ENCODE measurements at places on chromosomes 7 and 10.

GRCh38 chr7:130009848-130010688, 41.1 kb downstream of the ZC3HC1 start:
- DNase-seq, result no peak

- no peak for DNase-seq
Observed at GRCh38 chr10:69562731-69563254, 10.4 kb downstream of the NEUROG3 start.

- DNase-seq, result no peak
Observed at GRCh38 chr10:21368022-21368582, 157.4 kb downstream of the SKIDA1 start.

DNA sequence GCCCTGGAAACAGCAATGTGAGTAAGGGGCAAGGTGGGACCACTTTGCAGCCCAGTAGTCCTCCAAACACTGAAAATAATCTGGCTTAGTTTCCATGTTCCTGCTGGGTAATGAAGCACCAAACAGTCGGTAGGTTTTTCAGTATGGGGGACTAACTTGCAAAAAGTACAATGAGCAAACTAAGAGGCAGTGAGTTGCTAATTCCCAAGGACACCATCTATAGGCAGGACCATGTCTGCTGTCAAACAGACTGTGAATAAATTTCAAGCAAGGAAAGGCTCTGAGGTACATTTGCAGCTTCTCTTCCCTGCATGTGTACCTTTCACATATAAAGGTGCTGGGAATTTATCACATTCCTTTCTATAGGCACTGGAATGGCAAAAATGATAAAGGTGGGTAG, 327.7 kb downstream of the GPR158 start:
- DNase-seq, result no peak

DNA sequence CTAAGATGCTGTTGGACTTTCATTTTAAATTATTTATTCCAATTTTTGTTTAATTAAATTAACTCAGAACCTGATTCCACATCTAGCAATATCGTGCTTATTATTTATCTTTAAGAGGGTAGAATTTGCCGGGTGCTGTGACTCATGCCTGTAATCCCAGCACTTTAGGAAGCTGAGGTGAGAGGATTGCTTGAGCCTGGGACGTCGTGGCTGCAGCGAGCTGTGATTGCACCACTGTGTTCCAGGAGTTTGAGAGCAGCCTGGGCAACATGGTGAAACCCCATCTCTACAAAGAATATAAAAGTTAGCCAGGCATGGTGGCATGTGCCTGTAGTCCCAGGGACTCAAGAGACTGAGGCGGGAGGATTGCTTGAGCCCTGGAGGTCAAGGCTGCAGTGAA, 47.8 kb downstream of the ZFAND4 start:
- no peak for DNase-seq

DNA sequence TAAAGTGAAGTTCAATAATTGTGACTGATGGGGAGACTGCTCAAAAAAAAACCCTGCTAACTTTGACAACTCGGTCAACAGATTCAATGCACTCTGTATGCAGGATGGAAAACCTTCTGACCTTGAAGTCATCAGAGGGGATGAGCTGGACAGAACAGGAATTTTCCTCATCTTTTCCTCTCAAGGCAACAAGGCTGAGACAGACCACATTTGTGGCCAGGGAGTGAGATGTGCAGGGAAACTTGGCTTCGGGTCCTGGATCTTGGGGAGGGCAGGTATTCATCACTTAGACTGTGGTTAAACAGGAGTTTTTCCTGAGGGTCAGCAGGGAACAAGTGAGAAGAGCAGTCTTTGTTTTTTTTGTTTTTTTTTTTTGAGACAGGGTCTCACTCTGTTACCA, 100.6 kb downstream of the BAMBI start:
- DNase-seq, result no peak

- DNase-seq, result no peak
Observed at GRCh38 chr10:3652886-3653285, 132.1 kb downstream of the KLF6 start.

- no peak for DNase-seq
Observed at GRCh38 chr10:13642293-13642692, 55.5 kb downstream of the PRPF18 start.

DNA sequence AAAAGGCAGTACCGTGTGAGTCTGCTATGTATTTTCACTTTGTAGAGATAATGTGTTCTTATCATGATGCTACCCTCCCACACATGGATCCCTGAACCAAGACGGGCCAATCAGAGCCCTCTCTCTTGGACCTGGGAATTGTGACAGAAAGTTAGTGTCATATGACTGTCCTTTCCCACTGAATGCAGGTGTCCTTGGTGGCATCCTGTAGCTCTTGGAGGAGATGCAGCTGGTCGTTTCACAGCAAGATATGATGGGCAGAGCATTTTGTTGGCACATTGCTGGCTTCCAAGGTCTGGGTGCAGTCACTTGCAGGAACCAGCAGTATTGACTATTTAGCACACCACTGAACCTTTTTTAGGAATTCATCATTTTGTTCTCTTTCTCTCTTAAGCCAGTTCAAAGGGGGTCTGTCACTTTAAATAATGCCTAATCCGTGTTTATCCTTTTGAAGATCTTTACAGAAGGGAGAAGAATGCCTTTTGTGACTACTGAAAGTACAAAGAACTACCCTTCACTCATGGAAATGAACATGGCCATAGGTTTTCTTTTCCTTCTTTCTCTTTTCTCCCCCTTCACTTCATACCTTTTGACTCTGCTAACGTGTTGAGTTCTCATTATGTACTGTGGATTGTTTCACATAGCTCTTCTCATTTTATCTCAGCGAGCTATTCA, 125.1 kb downstream of the PLXDC2 start:
- no peak for DNase-seq

DNA sequence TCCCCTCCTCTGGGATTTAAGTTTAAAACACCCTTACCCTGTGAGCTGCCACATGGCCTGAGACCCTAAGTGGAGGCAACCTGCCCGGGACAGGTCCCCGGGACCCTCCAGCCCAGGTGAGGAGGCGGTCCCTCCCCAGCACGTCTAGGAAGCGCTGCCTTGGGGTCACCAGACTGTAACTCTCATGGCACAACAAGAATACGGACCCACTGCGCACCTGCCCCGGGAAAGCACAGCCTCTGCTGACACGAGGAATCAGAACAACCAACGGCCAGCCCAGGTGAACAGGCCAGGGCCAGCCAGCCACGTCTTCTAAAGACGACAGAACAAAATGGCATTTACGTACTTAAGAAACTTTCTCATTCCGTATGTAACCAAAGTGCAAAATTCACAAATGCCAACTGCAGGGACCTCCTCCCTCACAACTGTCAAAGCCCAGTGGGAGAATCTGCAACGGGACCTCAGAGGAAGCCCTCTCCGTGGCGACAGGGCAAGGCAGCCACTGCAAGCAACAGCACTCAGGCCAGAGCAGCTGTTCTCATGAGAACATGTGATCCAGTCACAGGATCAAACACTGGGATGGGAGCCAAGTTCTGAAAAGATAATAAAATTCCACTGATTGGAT, 208.4 kb downstream of the DIP2C start:
- DNase-seq, result no peak

- DNase-seq, result no peak
Observed at GRCh38 chr7:137390076-137390475, 46.5 kb upstream of the PTN start.

DNA sequence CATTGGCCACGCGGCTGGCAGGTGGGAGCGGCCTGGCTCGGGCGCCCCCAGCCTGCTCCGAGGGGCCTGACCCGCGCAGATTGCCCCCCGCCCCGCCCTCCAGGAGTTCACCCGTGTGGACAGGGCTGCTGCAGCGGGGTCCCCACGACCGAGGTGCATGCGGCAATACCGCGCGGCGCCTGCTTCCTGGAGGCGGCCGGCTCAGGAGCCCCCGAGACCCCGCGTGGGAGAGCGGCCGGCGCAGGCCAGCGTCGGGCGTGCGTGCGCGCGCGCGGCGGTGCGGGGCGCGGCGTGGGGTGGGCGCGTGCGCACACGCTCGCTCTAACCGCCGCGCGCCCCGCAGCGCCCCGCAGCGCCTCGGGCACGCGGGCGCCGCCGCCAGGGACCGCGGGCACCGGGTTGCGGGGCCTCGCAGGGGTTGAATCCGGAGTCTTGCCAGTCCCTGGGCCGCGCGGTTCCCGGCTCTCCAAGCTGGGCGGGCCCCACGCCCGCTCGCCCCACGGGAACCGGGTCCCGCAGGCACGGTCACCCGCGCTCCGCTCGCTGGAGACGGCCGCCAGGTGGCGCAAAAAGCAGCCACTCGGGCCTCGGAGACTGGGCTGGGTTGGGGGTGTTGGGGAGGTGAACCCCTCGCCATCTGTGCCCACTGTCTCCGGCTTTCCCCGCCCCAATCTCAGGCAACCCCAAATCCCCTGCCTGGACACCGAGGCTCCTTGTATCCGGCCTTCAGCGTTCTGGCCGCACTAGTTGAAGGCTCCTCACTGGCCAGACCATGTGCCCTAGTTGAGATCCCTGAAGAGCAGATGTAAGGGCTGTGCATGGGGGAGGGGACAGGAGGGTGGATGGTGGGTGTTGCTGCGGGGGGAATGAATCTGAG, 1.3 kb upstream of the ACHE start:
- no peak for DNase-seq

DNA sequence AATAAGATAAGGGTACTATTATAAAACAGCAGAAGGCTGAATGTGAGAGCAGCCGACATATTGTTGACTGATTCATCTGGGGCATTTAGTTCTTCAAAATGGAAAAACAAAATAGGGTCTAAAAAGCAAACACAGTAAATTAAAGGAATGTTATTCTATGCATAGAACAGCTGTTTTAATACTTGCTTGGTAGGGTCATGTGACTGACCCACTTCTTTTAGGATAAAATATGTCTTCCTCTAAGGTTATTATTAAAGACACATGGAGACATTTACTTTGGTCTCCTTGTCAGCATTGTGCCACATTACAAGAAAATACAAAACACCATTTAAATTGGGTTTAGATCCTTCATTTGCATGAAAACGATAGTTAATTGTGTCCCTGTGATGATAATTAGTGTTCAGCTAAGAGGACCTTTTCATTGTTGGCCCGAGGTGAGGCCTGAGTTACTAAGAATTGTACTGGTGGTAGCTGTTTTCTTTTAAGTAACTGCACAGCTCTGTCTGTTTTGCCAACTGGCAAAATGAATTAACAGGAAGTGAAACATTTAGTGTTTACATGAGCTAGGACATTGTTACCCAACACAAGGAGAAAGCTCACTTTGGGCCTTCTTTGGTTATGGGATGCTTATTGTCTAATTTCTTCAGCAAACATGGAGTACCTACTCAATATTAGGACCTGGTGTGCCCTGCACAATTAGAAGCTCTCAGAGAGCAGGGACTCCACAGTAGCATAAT, 764.4 kb downstream of the LRMDA start:
- no peak for DNase-seq

- no peak for DNase-seq
Observed at GRCh38 chr7:139589474-139589873, 66.0 kb downstream of the CLEC2L start.
